ENCODE measurements at places on chromosomes 3 and 15.

GRCh38 chr3:158205994-158206393 is 96.1 kb downstream of the RSRC1 start:
- no peak for DNase-seq

GRCh38 chr3:57434041-57434440 is 110.1 kb downstream of the DNAH12 start:
- DNase-seq: no peak

DNA sequence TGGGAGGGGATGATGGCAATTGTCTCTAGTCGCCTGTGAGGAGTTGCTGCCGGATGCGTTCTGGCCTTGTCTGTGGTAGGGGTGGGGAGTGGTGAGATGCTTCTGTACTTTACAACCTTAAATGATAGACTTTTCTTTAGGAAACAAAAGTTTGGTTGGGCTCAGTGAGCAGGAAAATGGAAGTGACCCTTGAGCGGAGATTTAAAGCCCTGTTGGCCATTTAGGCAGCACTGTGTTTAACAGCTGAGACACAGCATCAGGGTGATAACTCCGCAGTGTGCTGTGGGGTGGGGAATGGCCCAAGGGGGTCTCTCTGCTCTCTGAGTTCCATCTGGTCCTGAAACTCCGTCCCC is 36.6 kb downstream of the SPSB4 start:
- DNase-seq: no peak

DNA sequence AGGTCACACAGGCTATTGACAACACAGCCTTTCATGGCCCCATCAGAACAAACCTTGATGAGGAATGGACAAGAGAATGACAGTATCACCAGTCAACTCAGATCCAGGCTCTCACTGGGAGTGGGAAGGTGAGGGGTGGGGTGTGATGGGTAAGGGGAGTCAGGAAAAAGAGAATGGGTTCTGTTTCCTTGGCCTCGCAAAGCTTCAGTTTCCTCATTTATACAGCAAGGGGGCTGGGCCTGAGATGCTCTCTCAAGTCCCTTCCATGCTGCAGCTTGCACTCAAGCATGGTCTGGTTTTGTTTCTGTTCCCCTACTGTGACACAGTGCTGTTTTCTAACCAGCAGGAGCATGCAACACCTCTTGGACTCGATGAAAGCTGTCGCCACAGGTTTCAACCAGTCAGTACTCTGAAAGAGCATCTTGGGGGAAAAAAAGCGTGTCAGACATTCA is 65.7 kb upstream of the IL12A start:
- no peak for DNase-seq

DNA sequence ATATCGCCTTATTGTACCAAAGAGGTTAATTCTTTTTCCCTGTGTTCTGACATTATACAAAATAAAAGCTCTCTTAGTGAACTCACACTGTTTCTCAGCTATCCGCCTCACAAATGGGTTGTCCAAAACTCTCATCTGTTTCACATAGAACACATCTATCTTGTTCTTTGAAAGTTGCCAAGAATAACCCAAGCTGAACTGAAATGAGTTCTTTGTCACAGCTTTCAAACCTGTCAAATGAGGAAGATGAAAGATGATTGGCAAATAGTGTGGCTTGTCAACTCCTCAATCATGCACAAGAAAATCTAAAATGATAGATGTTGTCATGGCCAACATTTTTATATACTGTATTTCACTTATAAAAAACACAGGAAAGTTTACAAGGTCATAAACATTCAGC is 168.1 kb upstream of the OSTN start:
- no peak for DNase-seq

Data from lower leg skin (tissue), 4 donors.